ENCODE measurements at places on chromosomes 6 and 20.

DNA sequence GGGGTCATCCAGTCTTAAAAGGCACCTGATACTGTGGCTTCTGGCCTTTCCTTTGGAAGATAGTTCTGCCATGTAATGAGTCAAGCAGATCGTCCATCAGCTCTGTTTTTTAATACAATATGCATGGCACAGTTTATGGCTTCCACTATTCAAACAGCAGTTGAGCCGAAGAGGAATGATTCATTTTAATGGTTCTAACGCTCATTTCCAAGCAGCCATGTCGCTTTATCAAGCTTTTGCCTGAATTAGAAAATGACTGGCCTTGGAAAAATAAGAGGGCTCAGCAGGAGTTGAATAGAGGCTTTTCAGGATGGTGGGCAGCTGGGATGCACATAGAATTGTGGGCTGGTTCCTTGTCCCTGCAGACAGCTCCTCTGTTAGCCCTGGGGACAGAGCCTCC lies 138.1 kb downstream of the SOBP start:
- no peak for DNase-seq

DNA sequence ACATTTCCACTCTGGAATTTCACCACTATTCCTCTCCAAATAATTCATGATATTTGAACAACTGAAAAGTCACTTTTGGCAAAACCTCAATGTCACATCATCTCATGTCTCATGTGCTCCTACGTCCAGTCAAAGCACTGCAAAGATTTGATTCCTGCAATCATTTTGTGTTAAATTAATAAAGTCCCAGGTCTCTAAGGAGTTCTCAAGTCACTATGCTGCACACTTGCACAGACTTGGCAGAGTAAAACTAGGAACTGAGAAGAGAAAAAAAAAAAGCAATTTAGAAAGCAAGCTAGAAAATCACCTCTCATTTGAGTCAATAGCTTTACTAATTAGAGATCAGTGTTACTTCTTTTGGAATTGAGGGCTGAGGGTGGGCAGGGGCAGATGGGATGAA lies 11.2 kb downstream of the TBX18 start:
- no peak for DNase-seq

DNA sequence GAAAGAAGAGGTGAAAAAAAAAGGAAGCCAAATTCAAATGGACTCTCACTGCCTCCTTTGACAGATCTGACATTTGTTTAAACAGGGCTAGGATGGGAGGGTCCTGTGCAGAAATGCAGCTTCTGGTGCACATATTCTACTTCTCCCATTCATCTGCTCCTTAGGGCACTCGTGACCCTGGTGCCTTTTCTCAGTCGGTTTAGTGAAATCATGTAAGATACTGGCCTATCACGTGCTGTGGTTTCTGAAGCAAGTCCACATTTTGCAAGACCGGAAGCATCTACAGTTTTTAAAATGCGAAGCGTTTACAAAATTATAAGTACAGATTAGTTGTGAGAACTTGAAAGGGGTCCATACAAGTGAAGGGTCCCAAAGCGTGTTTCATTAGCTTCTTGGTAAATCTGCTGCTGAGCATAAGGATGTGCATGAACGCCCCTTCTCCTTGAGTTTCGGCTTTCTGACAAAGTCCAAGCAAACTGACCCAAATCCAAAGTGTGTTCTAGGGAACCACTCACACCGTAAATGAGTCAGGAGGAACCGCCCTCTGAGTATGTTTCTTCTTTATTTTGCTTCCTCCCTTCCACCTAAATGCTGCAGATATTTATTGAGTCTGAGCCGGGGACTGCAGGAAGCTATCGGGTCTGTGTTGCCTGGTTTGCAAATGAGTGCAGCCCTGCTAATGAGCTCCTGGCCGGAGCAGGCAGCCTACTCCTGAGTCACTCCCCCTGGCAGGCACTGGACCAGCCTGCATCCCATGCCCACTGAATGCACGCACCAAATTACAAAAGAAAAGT lies 323.8 kb upstream of the JARID2 start:
- DNase-seq, result no peak

- no peak for DNase-seq
Observed at GRCh38 chr6:63572747-63573075, 431 bp downstream of the LOC128125822 start.

GRCh38 chr20:10658876-10659632 lies 14.7 kb downstream of the JAG1 start:
- no peak for DNase-seq

- DNase-seq, result no peak
Observed at GRCh38 chr20:17205084-17205813, 21.6 kb upstream of the PCSK2 start.

DNA sequence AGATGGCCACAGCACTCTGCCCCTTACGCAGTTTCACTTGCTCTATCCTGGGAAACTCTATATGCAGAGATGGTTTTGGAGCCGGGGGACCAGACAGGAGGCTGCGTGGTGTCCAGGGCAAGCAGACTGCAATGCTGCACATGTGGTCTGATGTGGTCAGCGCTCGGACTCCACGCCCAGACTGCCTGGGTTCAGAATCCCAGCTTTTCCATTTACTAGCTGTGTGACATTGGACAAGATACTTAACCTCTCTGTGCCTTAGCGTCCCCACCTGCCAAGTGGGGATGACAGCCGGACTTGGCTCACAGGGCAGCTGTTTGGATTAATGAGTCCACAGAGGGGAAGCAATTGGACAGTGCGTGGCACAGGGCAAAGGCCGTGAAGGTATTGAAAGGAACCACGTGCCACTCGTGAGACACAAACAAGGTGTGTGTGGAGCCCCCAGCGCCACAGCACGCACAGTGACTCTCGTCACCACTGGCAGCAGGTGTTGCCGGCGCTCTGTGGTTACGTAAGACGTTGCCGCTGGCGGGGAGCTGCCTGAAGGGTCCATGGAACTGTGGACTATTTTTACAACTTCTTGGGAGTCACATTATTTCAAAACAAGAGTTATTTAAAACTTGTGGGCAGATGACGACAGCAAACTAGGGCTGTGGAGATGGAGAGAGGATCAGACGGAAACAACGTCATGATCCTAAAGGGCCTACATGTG lies 201.4 kb downstream of the PREX1 start:
- no peak for DNase-seq

All from NCI-H2029 treated with DMSO at 0.1 percent for 48 hours (cell line).